ENCODE measurements at places on chromosomes 16 and 17.
A peak's percentile ranks its signal among the peaks of the same experiment; 100 is the strongest.

- DNase-seq = no peak
Measured at GRCh38 chr17:74851612-74852236, 8.0 kb downstream of the GRIN2C start.

- DNase-seq = no peak
Measured at GRCh38 chr16:69537706-69538080, 28.1 kb upstream of the NFAT5 start.

GRCh38 chr17:74858672-74859458 is 820 bp downstream of the GRIN2C start:
- no peak for DNase-seq

DNA sequence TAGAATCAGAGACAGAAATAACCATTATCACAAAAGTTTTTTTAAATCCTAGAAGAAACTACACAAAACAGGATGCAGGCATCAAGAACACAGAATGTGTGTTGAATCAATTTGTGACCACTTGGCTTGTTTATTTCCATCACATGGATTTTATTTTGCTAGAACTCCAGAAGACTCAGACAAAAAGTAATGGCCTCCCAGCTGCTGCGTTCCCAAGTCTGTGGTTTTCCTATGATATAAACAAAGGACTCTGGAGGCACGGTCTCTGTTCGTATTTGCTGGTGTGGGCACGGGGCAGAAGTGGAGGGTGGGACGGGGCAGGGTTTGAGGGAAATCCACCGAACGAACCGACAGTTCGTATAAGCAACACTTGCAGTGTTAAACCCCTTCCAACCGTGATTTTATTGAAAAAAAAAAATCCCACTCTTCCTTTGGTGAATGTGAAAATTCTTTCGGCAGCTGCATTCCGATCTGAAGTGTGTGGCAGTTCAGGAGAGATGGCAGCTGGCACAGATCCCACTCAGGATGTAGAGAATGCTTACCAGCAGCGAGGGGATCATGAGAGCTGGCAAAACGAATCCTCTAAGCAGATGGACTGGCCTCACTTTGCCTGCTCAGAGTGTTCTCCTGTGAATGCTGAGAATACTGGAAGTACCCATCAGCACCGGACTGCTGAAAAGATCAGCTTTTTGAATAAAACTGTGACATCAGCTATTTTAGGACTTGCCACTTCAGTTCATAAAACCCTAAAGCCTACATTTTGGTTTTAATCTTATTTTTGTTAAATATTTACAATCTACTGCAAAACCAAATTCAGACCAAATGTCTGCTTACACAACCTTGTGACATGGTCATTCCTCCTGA is 165.2 kb downstream of the VPS53 start:
- DNase-seq = no peak

GRCh38 chr17:47199627-47200324 is 9.4 kb upstream of the MYL4 start:
- DNase-seq = no peak

- peak; percentile 16 for DNase-seq
Measured at GRCh38 chr16:63289834-63290460, 1253.7 kb upstream of the CDH8 start.

GRCh38 chr17:82882715-82883418 is 43.0 kb upstream of the ZNF750 start:
- DNase-seq = peak; percentile 91

DNA sequence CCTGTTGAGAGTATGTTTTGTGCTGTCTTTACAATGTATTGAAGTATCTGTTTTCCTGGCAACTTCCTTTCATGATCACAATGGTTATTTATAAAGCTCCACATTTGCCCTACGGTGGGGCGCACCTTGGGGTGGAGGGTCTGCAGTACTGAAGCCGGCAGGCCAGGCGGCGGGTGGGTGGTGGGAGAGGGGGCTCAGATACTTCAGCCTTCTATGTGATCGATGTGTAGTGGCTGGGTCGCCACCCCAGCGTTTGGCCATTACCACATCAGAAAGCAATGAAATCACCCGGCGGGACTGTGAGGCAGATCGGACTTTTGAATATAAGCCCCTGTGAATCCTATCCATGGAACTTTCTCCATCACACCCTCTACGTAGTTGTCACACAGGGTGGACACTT is 196.6 kb downstream of the FOXL1 start:
- DNase-seq = no peak

- DNase-seq = no peak
Measured at GRCh38 chr16:5533321-5533888, 435.8 kb upstream of the EEF2KMT start.

DNA sequence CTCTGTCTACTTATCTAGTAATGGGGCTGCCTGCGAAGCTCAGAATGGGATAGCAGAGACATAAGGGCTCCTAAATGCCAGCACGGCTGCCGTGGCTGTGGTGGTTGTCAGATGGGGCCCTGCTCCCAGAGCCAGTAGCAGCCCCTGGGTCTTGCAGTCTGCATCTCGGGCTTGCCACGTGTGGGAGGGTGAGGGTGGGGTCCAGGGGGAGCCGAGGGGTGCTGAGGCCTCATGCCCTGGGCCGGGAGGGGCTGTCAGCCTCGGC is 88.8 kb upstream of the GSE1 start:
- DNase-seq = no peak

DNA sequence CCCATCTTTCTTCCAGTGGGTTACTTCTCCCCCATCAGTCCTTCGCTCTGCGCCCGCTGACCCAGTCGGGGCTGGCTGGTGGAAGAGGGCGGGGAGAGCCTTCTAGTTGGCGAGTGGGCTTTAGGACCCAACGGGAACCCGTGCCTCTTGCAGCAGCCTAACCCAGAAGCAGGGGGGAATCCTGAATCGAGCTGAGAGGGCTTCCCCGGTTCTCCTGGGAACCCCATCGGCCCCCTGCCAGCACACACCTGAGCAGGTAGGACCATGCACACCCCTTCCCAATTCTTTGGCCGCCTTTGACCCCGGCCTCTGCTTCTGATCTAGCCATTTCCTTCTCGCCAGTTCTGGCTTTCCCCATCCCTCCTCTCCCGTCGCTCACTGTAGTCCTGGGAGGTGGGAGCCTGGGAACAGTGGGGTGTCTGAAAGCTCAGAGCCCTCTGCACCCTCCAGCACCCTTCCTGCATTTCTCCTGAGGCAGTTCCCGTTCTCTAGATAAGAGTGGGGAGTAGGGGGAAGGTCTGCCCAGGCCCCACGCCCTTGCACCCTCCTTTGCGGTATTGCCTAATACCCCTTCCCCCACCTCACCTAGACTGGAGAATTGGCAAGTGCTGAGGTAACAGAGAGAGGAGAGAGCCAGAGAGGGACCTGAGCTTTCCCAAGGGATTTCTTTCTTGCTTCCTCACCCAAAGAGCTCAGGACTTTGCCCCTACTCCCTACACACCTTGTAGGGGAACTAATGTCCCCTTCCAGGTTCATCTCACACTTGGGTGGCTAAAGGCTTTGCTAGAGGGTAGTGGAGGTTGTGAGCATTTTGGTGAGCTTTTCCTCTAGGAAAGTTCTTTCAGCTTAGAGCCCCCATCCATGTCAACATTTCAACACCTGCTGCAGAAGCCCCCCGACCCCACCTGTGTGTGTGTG is at the start of gene RARA:
Gene RARA (plus strand): TSS at position 150 of the 918 bp plus-strand sequence. CDS start 22,039 bp downstream, outside the sequence.
- peak; percentile 45 for DNase-seq

DNA sequence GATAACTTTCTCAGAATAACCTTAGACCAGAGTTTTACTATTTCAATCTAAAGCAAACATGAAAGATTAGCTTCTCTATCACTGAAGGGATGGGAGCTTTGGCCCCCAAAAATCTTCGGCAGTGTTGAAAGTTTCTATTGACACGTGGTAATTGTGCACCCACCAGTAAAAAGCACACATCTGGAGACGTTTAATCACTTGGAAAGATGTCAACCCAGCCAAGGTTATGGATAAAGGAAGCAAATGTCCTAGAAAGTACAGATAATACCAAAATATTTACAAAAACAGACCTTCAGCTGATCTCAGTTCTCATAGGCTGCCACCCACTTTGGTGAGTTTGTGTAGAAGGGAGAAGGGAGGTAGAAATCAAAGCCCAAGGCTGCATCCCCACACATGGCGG is 5.3 kb downstream of the MYCBPAP start:
- DNase-seq = no peak

- no peak for DNase-seq
Measured at GRCh38 chr17:73215447-73215846, 22.6 kb downstream of the COG1 start.

Measured in T-helper 2 cell (primary cell).